ENCODE measurements at places on chromosomes 16 and 17.

DNA sequence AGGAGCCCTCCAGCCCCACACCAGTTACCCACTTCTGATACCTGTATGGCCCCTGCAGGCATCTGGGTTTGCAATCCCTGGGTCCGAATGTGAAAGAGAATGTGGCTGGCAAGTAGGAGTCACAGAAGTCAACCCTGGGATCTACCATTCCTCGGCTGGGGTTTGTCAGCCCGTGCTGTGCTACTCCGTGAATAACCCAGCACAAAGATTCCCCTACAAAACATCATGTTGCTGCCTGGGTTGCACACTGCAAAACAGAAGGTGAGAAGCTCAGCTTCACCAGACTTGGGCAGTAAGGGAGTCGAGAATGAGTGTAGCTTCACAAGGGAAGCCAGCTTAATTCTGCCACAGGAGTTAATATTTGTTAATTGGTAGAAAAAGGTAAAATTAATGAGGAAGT, 137.1 kb downstream of the ZFHX3 start:
- no peak for DNase-seq

DNA sequence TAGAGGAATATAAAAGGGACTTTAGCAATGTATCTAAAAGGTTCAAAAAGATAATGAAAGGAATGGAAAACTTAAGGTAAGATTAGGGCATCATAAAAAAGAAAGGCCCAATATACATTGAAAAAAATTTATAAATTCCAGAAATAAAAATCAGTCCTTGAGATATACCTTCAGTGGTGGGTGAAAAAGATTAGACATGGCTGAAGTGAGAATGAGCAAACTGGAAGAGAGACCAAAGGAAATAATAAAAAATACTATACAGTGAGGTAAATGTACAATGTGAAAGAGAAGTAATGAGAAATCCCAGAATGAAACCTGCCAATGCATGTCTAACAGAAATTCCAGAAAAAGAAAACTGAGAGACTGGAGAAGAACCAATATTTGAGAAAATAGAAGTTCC, 42.9 kb upstream of the PMFBP1 start:
- no peak for DNase-seq

DNA sequence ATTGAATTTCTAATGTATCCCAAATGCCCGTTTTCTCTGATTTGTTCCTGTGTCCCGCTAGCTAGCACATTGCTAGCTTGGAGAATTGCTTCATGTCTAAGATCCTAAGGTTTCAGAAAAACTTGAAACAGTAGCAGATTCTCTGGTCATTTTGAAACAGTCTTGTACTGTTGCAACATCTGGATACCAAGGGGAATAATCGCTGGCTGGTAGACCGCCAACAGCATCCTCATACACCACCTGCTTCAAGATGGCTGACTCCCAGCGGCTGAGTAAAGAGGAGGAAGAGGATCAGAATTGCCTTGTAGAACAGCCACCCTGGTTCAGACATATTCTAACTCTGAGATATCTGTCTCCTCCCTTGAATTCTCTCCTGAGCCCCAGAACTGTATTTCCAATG, 226.7 kb upstream of the ELAC2 start:
- DNase-seq = no peak

DNA sequence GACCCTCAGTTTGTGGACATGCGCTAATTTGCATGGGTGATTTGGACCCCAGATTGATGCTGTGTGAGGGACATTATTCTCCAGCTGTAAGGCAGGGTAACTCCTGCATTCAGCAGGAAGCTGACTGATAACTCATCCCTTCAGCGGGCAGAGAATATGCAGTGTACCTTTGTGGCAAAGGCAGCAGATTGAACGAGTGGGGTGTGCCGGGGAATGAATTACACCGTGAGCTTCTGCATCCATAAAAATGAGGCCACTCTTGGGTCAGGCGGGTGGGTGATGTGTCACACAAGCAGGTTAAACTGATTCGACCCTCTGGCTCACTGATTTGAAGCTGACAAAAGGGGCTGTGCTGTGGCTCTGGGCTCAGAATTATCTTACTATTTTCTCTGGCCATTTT, 128.9 kb upstream of the PMFBP1 start:
- no peak for DNase-seq

GRCh38 chr17:81578038-81578441, 25.9 kb upstream of the FAAP100 start:
- DNase-seq = no peak

DNA sequence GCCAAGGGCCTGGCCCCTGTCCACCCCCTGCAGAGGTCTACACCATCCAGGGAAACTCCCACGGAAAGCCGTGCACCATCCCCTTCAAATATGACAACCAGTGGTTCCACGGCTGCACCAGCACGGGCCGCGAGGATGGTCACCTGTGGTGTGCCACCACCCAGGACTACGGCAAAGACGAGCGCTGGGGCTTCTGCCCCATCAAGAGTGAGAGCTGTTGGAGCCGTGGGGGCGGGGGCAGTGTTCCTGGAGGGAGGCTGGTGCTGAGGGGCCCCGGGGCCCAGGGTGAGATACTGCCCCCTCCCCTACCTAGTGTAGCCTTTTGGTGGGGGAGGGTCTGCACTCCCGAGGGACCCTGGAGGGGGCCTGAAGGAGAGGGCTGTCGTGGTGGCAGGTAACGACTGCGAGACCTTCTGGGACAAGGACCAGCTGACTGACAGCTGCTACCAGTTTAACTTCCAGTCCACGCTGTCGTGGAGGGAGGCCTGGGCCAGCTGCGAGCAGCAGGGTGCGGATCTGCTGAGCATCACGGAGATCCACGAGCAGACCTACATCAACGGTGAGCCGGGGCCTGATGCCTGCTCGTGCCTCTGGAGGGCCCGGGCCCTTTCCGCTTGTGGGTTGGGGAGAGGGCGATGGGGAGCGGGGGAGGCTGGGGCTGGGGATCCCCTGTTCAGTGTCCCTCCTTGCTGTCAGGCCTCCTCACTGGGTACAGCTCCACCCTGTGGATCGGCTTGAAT, 38.8 kb downstream of the MRC2 start:
- DNase-seq = no peak

DNA sequence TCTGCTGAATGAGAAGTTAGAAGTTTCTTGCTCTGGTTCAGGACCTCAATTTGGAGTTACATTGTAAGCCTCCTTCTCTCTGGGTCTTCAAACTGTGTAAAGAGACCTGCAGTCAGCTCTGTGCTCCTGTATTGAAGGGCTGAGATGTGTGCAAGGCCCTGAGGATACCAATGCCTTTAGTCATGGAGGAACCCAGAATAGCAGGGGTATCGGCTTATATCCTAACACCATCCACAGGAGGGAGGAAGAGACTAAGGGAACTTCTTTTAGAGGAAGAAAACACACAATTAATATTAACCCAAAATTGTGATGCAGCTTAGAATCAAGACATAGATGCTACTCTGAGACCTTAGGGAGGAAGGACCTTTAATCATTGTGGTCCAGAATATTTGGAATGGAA, 36.5 kb downstream of the GLP2R start:
- DNase-seq = no peak

GRCh38 chr16:471353-472198, 46.1 kb downstream of the RAB11FIP3 start:
- no peak for DNase-seq

DNA sequence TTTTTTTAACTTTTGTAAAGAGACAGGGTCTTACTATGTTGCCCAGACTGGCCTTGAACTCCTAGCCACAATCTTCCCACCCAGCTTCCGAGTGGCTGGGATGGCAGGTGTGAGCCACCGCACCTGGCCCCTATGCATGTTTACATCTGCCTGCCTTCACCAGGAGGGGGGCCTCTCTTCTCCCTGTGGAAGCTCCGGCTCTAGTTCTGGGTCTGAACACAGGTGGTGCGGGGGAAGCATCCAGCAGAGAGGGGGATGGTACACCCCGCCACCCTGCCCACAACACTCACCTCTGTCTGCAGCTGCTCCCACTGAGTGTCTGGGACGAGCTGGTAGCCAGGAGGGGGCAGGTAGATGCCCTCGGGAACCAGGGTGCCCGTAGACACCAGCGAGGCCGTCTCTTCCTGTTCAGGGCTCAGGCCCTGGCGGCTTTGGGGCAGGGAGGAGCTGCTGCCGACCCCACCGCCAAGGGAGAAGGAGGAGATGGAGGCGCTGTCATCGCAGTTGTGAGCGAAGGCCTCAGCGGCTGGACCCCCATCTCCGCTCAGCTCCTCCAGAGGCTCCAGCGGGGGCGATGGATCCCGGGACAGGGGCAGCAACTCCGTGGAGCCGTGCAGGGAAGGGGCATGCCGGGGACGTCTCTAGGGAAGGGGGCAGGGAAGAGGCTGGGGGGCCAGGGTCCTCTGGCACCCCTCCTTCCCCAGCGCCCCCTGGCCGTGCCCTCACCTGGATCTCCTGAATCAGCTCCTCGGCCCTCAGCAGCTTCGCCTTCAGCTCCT, 10.9 kb downstream of the RABEP2 start:
- no peak for DNase-seq

- DNase-seq = peak; percentile 43
Observed at GRCh38 chr17:49817993-49818392, 29.5 kb downstream of the KAT7 start.

DNA sequence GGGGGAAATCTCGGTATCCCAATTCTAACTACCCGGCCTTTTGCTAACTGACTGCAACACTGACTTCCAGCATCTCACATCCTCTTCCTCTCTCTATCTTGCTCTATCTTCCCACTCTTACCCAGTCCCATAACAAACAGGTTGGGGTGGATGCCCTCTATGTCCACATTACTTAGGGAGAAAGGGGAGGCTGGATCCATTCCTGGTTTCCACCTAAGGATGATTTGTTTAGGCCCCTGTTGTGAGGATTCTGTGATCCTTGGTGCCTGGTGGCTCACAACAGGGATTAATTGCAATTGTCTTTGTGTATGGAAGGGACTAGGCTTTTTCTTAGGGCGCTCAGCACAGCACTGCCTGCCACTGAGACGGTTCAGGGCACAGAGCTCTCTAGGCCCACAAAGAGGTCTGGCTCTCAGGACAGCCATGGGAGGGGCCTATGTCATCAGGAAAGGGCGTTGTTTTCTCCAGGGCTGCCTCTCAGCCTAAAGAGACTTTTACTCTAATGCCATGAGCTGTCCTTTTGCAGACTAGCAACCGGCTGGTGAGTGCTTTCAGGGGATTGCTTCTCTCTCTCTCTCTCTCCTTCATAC, 612.1 kb upstream of the SALL1 start:
- no peak for DNase-seq

DNA sequence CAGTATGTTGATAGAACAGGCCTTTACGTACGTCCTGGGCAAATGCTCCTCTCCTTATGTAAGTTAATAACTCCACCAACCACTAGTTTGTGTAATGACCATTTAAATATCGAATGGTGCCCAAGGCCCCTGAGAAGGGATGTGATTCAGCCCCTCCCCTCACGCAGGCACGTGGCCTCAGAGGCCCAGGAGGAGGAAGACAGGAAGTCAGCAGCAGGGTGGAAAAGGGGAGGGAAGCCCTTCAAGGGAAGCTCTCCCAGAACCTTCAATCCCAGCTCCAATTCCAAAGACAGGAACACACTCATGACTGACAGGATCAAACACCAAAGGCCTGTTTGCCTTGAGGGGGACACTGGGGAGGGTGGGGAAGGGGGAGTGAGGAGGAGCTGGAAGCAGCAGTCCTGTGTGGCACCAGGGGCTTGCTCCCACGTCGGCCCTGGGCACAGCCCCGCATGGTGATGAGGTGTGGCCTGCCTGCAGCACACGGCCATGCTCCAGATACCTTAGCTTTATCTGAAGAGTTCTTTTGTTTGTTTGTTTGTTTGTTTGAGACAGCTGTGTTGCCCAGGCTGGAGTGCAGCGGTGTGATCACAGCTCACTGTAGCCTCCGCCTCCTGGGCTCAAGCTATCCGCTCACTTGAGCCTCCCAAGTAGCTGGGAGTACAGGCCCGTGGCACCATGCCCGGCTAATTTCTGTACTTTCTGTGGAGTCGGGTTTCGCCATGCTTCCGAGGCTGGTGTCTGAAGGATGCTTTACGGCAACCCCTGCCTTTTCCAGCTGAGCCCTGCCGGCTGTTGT, 105.0 kb downstream of the ZNF778 start:
- DNase-seq = no peak

DNA sequence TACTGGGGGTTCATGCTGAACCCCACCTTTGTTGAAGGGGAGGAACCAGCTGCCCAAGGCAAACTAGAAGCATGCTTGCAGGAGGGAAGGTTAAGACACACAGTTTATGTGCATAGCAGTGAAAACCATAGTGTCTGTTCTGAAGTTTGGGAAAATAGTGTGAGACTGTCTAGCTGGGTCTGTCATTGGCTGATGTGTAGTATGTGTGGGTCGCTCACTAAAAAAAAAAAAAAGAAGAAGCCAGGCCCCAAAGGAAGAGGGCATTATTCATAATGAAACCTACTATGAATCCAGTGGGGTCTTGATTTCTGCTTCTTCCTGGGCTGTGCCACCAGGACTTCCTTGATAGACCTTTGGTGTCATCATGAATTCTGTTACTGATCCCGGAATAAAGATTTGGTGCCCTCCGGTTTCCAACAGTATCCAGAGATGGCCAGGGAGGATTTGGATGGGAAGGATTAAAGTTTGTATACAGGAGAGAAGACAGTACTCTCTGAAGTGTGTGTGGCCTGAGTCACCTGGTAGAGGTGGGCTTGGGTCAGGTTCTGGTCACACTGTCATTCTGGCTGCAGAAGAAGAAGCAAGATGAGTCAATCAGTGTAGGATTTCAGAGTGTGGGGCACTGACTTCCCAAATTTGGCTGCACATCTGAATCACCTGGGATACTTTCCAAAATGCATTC, 220.3 kb downstream of the PRKCA start:
- no peak for DNase-seq

GRCh38 chr17:44850612-44851011, 2.9 kb downstream of the HIGD1B start:
- DNase-seq = no peak

DNA sequence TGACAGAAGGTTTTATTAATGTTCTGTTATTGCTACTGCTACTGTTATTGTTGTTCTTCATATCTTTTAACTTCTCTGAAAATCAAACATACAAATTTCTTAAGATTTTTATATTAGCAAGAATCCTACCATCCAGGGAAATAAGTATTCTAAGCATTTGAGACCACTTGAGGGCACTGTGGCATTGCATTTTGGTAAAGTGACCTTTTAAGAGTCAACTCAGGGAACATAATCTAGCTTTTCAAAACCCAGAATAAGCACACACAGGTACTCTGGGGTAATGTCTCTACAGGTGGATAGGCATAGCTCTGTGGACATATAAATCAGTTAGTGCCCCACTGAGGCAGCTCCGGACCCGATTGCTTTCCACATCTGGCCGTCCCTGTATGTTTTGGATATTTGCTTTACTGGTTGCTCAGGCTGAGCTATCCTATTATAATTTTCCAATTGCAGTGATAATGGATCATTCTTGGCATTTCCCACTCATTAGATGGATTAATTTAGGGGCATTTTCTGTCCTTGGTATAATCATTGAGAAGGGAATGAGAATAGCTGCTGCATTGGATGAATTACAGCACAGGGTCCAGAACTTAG, 1425.1 kb upstream of the CDH8 start:
- no peak for DNase-seq

Measured in stimulated activated CD8-positive, alpha-beta memory T cell treated with anti-CD3 and anti-CD28 coated beads, Interleukin-12 subunit alpha, Interleukin-12 subunit beta, amount 100 ng/mL, for 1 hour (primary cell).